CD4-positive, alpha-beta T cell treated with Interleukin-17A for 4 hours (primary cell): ENCODE measurements at places on chromosomes 11 and 22.

DNA sequence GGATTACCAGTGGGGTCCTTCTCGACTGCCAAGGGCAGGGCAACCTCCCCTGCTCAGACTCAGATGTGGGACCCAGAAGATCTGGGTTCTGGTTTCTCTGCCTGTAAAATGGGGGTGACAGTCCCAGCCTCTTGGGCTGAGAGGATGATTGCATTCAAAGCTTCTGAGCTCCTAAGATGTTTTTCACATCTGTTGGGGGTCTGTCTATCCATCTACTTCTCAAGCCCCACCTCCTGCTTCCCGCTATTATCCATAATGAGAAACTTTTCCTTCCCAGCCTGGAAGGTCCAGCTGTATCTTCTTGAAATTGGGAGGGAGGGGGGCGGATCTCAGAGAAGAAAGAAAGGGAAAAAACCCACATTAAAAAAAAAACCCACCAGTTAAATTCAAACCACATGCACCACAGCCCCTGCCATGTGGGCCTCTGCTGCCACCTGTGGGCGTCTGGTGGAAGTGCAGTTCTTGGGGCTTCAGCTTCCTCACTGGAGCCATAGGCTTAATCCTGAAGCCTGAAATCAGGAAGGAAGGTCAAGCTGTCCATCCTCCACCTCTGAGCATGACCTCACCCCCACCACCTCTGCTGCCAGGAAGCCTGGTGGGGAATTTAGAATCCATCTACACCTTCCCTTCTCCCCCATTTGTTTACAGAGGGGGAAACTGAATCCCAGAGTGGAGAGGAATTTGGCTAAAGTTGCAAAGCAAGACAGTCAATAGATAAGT, 27.3 kb downstream of the ARHGEF17 start:
- DNase-seq = peak; percentile 84

DNA sequence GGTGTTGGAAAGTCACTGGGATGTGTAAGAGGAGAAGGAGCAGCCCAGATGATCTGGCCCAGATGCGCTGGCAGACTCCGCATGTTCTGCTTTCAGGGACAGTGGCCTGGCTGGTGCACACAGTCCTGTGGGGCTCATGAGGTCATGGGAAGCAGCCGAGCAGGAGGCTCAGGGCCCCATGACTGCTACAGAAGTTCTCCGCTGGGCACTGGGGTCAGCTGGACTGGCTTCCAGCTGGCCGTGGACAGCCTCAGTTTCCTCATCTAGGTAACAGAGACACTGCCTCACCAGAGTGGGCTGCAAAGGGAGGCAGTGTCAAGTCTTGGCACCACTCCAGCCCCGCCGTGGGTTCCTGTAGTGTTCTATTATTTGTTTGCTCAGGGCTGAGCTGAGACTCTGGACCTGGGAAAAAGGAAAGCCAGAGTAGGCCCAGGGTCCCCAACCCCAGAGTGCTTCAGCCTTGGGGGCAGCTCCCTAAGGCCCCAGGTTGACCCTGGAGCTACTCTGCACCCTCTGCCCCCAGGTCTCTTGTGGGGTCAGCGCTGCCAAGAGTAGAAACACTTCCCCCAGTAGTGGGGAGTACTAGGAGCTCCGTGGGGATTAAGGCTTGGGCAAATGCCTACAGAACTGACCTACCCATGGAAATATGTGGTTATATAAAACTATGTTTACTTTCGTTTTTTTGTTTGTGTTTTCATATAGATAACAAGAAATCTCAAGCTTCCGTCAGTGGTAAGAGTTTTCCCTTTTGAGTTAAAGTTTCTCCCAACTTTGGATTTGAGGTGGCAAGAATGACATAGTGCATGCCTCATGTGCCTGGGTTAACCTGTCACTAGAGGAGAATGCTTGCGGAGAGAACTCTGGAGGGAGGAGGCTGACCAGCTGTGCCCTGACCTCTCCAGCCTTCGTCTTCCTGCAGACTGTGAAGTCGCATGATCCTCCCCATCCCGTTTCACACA, 45.3 kb downstream of the MED15 start:
- DNase-seq = no peak

DNA sequence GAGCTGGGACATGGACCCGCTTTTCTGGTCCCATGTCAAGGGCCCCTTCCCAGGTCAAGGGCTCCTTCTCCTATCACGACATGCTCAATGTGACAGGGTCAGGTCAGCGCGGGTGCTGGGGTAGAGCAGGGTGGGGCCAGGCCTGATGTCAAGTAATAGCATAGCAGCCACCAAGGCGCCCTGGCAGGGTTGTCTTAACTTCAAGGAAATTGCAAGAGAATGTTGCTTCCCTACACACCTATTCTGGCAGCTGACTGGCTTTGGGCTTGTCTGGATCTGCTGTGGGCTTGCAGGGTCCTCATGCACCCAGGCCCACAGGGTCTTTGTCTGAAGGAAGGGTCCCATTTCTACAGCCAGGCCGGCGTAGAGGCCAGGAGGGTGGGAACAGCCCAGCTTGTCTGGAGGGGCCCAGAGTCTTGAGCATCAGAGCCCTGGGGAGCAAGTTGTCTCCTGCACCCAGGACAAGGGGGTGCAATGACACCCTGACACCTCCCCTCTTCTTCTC, 71.4 kb downstream of the BUD13 start:
- no peak for DNase-seq

GRCh38 chr11:122882857-122883645, 492 bp downstream of the JHY start:
- DNase-seq = peak; percentile 69

DNA sequence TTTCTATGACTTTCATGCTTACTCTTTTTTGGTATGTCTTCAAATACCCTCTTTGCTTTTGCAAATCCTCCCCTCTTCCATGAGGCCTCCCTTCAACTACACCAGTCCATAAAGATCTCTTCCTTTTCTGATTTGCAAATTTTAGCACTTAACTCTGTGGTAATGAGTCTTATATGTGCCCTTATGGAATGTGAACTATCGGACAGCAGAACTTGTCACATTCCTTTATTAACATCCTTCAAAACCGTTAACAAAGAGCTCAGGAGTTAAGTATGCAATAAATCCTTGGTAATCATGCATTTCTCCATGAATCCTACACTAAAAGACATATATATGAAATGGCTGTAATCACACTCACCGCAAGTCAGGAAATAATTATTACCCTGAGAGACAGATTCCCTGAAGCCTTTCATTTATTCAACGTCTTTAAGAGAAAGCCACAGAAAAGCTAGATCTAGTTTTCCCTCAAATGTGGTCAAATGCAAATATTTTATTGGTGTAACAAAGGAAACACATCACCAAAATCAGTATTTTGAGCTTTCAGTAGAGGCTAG, 7.4 kb downstream of the CLNS1A start:
- no peak for DNase-seq

DNA sequence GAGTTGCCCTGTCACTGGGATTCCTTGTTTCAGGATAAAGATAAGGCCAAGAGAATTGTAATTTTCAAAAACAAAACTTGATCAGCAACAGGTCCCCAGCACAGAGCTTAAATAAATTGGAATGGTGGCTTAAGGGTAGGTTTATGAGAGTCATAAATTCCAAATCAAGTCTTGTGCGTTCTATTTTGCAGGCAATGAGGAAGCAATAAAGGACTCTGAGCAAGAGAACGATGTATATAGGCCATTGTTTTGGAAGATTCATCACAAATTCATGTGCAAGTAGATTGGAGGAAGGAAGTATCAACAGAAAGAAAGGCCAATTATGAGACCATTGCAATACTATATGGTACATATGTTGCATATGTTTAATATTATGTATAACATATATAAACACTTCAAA, 65.7 kb upstream of the PGR start:
- DNase-seq = no peak
